ENCODE measurements at places on chromosomes 5 and 9.
A peak's percentile ranks its signal among the peaks of the same experiment; 100 is the strongest.

DNA sequence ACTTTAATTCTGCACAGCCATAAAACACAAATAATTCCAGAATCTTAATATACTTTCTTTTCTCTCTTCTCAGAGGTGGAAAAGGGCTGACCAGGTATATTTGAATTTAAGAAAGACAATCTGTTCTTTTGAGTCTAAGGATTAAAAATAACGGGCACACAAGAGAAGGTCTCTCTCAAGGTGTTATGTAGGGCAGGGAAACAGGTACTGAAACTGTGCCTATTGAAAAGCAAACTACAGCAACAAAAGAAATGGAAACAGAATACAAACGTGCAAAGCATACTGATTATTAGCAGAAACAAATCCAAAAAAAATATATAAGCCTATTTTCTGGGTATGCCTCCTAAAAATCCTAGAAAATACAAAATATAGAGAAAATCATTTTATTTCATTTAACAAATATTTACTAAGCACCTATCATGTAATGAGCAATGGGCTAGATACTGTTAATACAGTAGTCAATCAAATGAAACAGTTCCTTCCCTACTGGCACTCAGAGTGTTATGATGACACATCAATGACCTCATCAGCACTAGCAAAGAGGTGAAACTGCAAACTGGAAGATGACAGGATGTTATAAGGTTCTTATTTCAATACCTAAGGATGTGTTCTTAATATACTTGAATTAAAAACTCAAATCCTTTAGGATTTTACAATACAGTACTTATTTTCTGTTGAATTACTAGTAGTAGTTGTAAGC, 87.7 kb downstream of the AUH start:
- peak; percentile 14 for DNase-seq

- DNase-seq = no peak
These were observed 21.9 kb upstream of the VDAC1 start for GRCh38 chr5:134026521-134027287.

DNA sequence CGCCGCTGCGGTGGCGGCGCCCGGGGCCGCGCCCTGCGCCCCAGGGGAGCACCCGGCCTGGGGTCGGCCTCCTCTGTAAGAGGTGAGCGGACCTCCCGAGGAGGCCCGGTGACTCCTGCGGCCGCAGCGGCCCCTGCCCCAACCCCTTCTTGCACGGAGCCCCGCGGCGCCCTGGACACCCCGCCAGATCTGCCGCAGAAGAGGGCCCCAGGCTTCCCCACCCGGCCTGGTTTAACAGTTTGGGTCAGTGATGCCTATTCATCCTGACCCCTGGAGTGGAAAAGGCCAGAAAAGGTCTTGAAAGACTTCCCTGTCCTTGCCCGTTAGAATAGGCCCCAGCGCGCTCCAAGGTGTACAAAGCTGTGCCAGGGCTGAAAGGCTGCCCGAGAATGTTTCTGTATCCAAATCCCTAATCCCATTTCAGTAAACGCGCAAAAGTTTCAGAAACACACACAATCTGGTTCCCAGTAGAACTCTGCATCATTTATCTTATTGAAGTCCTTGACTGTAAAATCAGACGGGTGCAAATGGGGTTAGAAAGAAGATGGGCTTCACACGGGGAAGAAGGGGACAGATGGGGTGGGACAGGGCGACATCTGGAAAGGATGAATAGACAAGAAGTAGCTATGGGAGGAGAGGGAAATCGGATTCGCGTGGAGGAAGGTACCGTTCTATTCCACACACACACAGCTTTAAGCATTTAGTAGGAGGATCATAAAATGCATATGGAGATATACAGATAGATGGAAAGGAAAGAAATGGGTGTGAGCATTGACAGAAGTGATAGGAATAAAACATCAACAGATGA, 1.1 kb upstream of the SSBP2 start:
- peak; percentile 14 for DNase-seq

GRCh38 chr9:86301686-86302085, 19.3 kb upstream of the ISCA1 start:
- DNase-seq = no peak

- DNase-seq = no peak
These were observed 25.0 kb upstream of the ERMP1 start for GRCh38 chr9:5857928-5858327.

DNA sequence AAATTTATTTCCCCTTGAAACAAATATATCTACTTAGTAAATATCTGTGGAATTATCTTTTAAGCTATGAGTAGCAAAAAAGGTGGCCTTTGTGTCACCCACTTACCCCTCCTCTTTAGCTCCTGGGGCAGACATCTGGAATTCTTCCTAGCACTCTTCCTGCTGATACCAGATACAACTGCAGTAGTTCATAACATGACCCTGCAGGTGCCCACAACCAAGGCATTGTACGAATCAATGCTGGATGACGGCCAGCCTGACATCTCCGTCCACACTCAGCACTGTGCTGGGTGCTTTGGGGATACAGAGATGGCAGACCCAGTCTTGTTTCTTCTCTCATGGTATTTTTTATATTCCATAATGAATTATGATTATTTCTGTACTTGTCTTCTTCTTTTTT, 152.3 kb downstream of the GOLPH3 start:
- DNase-seq = no peak

- peak; percentile 10 for DNase-seq
These were observed 58.4 kb downstream of the APC start for GRCh38 chr5:112795944-112796678.

DNA sequence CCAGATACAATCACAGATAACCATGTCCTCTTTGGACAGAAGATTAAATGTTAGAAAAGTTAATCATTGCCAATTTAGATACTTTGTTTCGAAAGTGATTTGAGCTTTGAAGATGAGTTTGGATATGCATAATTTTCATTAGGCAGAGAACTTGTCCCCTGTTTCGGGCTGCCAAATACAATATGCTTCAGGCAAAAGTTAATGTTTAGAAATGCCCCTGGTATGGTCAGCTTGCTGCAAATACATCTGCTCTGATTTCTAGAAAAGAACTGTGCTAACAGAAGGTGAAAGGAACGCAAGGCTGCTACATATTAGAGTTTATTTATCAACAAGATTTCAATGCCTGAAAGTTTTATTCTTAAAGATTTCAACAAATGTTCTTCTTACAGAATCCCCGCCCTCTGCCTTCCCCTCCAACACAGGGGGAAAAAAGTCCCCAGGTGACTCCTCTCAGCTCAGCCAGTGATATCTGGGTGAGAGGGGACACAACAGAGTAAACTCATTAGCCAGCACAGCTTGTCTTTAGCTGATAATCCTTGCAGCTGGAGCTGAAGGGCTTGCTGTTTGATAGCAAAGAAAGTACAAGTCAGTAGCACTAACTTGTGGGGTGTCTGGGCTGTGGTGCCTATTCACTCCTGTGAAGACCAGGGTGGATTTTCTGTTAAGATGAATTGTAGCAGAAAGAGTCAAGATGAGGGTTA, 435.7 kb downstream of the DMAC1 start:
- DNase-seq = no peak

- DNase-seq = no peak
These were observed 1.3 kb downstream of the CD72 start for GRCh38 chr9:35616681-35617459.

DNA sequence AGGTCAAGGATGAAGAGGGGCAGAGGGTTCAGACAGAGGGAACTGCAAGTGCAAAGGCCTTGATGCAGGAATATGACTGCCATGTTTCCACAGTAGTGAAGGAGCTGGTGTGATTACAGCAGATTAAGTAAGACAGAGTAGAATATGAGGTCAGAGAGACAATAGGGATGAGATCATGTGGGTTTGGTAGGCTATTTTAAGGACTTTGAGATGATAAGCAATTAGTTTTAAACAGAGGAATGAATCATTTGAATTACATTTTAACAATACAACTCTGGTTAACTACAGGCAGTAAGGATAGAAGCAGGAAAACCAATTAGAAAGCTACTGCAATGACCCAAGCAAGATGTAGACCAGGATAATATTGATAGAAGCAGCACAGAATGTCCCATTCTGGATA, 7.7 kb downstream of the CENPK start:
- no peak for DNase-seq

GRCh38 chr5:148172377-148172776, 4.0 kb downstream of the SPINK14 start:
- DNase-seq = no peak

GRCh38 chr9:31588756-31589155, 795.7 kb upstream of the ACO1 start:
- no peak for DNase-seq

DNA sequence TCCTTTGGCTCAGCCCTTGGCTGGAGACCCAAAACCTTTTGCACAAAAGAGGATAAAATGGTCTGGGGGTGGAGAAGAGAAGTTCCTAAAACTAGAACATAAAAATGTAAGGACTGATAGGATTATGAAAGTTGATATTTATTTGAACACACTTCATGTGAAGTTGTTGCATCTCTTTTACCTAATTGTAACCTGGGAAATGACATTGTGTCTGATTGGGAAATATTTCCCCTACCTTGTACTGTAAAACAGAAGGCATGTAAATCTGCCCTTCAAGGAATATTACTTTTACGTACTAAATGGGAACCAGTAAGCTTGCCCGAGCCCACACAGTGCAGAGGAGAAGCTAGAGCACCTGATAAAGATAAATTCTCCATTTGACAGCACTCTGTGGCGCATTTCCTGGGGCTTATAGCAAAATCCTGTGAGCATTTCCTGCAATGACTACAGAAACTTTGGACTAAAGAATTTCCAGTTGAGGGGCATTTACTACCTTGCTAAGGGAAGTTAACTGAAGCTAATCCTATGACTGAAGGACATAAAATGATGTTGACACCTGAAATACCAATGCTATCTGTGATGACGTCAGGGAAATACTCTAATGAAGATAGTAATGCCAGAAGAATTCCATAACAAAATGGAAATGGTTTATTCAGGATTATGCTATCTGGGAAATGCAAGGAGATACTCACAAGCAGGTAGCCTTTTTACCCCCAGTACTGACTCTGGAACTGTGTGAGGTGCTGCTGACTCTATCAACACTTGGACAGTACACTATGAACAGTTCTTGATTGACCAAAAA, 78.3 kb upstream of the LIFR start:
- DNase-seq = no peak

GRCh38 chr5:159616952-159617351, 286.7 kb upstream of the IL12B start:
- no peak for DNase-seq

- DNase-seq = no peak
These were observed 6.1 kb upstream of the FSD1L start for GRCh38 chr9:105441616-105442160.

DNA sequence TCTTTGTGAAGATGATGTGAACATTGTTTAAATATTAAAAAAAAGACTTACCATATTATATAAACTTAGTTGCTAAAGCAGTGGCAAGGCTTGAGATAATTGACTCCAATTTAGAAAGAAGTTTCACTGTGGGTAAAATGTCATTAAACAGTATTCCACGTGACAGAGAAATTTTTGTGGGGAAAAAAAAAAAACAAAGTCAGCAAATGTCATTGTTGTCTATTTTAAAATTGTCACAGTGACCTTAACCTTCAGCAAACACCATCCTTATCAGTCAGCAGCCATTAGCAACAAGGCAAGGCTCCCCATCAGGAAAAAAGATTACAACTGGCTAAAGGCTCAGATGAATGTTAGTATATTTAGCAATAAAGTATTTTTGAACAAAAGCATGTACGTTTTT, 99.3 kb upstream of the CDH18 start:
- no peak for DNase-seq

DNA sequence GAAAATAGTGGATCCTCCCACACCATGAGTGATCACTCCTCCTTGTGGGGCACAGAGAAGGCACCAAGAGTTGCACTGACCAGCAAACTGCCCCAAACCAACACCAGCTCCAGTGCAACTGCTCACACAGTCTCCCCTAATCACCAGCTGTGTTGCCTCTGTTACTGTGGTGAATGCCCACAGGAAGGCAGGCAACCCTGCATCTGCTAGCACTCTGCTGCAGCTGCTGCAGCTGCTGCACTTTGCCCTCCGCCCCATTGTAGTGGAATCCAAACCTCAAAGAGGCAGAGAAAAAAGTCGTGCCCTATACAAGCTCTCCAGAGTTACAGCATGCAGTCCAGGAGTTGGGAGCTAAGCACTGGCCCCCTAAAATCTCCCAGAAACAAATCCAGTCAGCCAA, 339.6 kb downstream of the TRIM36 start:
- DNase-seq = no peak

DNA sequence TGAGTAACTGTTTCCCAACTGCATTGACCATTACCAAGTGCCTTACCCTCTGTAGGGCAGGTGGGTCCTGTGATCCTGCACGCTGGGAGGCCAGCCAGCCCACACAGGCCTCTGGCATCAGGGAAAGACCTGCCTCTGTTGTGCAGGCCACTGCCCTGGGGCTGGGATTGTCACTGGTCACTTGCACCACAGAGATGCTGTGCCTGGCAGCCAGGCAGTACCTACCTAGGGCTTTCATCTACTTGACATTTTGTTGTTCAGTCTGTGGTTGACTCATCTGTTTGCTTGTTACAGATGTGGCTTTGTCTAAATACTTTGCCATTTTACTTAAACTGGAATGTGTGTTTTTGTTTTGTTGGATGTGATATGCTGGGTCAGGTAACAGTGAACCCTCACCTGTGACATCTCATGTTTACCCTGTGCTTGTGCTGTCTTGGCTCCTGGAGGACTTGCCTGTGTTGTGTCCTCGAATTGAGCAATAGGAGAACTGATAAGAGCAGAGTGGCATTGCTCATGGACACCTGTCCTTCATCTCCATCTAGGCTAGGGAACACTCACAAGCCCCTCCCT, 32.8 kb downstream of the SECISBP2 start:
- DNase-seq = no peak

- DNase-seq = no peak
These were observed 67.0 kb downstream of the ZNF366 start for GRCh38 chr5:72440207-72440638.

DNA sequence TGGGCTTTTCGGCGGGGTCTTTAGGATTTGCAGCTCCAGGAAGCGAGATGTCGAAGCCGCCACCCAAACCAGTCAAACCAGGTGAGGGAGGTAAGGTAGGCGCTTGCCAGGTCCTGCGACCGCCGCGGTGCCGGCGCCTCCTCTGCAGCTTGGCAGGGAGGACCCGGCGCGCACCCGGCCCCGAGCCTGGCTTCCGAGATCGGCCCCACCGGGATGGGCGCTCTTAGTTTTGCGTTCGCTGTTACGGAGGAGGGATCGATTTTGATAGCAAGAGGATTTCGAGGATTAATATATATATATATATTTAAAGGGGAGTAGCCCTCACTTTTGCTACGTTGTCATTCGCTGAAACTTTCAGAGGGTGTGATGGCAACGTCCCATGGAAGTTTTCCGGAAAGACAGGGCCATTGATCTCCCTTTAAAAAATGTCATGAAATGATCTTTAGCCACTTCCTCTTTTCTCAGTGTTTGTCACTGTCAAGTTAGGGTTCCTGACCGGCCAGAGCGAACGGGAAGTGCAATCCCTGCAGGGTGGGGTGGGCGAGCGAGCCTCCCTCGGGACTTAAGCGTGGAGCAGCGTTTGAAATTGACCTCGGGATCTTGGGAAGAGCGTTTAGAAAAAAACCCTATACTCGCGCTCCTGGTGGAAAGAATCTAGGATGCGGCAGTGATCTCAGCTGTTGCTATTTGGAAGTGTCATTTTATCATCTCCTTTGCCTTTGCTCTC, 495 bp downstream of the OSTF1 start:
- DNase-seq = no peak
